HT-29 (cell line): ENCODE measurements at places on chromosomes 5 and 9. TPM values are rescaled to one million over a fixed set of nuclear protein-coding genes. Genes with fewer than 3 reads are reported as not detected.

DNA sequence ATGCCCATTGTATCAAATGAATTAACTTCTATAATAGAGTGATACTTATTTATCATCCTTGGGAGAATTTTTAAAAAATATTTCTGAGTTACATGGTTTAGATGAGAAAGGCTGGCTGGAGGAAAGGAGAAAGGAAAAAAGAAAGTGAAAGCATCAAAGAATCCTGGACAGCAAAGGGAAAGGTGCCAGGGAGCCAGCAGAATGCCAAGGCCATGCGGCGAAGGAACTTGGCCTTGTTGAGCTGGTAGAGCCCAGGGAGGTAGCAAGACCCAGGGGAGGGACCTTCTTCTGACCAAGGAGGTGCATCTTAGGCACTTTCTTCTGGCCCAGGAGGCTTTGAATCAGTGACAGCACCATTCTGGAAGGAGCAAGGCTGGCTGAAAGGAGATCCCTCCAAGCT lies 240.5 kb downstream of the ENC1 start:
- no peak for DNase-seq

- no peak for DNase-seq
Measured at GRCh38 chr9:38022203-38022895, 46.7 kb downstream of the SHB start.

GRCh38 chr5:31537851-31538250 lies 5.8 kb downstream of the C5orf22 start:
- no peak for DNase-seq

Gene AHRR
- total RNA-seq, result 3.0 and 5.4 TPM in 2 replicates
